ENCODE measurements at places on chromosomes 11 and 22.

GRCh38 chr11:44687388-44687787 lies 39.4 kb upstream of the TSPAN18 start:
- DNase-seq, result no peak

- DNase-seq, result no peak
Measured at GRCh38 chr11:115572551-115572950, 68.3 kb upstream of the CADM1 start.

DNA sequence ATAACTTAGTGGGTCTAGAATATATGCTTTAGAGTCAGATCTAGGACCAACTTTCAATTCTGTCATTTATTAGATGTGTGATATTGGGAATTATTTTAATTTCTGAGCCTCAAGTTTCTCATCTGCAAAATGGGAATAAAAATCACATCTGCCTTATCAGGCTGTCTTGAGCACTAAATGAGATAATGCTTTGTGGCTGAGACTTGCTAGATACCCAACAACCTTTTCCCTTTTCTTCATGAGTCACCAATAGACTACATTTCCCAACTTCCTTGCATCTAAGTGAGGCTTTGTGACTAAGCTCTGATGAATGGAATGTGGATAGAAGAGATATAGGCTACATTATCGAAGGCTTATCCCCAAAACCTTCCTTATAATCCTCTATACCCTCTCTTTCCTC lies 220.7 kb upstream of the SESN3 start:
- no peak for DNase-seq

GRCh38 chr11:67076202-67076601 lies 19.6 kb downstream of the RHOD start:
- no peak for DNase-seq

DNA sequence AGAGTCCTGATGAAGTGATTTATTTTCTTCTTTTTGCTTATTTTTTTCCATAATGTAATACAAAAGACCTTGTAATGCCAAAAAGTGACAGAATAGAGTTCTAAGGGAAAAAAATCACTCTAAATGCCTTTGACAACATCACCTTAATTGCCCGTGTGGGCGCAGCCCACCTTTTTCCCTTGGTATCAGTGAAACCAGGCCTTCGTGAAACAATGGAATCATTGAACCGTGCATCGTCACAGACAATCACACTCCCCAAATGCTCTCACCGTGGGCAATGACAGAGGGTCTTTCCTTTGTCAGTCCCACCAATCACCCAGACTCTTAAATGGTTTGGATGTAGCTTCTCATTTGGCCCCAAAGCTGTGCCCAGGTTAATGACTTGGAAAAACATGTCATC lies 9.6 kb upstream of the SLC6A5 start:
- DNase-seq, result no peak

GRCh38 chr22:47997052-47997590 lies 1234.7 kb downstream of the TBC1D22A start:
- DNase-seq, result no peak

GRCh38 chr11:66919923-66920322 lies 38.3 kb downstream of the PC start:
- DNase-seq, result no peak

- no peak for DNase-seq
Measured at GRCh38 chr11:44574610-44575287, 9.3 kb downstream of the CD82 start.

DNA sequence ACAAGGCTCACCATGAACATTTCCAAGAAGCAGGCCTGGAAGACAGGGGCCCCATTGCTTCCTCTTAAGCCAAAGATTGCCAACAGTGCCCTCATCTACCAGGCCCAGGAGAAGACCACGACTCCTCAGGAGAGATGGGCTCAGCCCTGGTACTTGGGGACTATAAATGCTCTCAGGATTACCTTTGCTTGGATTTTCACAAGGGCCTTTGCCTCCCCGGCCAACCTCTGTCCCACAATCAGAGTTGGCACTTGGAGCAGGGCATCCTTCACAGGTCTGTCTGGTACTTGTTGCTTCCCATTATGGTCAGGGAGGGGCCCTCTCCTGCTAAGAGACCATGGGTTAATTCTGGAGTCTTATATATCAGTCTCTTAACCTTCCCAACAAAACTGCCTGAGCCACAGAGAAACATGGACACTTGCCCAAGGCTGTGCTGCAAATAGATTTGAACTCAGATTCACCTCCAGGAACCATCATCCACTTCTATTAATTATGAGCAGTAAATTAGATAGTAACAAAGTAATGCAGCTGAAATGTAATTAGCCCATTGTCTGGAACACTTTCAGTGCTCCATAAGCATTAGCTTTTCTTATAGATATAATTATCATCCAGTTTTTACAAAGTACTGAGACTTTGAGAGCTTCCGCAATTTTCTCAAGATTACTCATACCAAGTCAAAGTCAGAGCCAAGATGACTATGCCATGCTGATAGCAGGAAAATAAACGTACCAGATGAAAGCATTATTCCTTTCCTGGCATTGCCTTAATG lies 33.5 kb downstream of the POU2AF3 start:
- no peak for DNase-seq

- DNase-seq, result no peak
Measured at GRCh38 chr11:92845390-92845789, 124.1 kb upstream of the MTNR1B start.

DNA sequence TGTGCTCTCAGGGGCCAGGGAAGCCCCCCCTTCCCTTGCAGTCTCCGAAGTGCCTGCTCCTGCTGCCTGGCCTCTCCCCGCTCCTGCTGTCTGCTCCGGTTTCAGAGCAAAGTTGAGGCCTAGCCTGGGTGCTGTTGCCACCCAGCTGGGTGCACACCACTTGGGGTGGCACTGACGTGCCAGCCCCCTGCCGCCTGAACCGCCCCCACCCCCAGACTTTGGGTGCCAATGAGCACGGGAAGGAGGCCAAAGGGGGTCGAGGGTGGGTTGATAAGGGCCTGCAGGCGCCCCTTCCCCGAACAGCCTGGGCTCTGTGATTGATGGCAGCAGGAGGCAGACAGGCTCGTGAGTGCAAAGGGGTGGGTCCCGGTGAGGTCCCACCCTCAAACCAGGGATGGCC lies 48.2 kb downstream of the EMSY start:
- no peak for DNase-seq

- DNase-seq, result no peak
Measured at GRCh38 chr11:28760676-28761390, 652.6 kb downstream of the METTL15 start.

GRCh38 chr11:70383664-70384565 lies 14.4 kb upstream of the CTTN start:
- DNase-seq, result no peak

- no peak for DNase-seq
Measured at GRCh38 chr11:114309517-114309916, 13.3 kb downstream of the NNMT start.

GRCh38 chr22:30198152-30198825 lies 48.3 kb downstream of the LIF start:
- DNase-seq, result no peak

- no peak for DNase-seq
Measured at GRCh38 chr11:118164885-118165284, 11.6 kb downstream of the SCN2B start.

DNA sequence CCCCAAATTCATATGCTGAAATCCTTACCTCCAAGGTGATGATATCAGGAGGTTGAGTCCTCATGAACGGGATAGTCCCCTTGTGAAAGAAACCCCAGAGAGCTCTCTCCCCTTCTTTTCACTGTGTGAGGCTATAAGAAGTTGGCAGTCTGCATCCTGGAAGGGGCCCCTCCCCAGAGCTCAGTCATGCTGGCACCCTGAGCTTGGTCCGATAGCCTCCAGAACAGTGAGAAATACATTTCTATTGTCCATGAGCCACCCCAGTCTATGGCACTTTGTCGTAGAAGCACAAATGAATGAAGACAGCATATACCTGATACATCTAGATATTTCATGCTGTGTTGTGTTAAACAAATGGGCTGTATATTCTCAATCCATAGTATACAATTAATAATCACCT lies 81.1 kb upstream of the CRTAM start:
- no peak for DNase-seq

DNA sequence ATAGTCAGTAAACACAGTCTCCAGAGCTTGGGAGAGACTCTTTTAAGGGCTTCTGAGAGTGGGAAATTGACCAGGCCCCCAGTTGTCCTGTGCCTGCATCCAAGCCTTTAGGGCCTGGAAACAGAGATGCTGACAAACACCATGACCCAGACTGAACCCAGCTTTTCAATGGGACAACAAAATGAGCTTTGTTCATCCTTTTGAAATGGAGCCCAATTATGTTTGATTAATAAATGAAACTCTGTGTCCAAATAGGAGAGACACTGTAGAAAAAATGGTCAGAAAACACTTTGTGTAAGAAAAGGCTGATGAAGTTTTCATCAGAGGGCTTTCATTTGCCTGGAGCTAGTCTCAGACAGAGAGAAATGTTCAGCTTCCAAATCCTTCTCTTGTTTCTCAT lies 146.0 kb downstream of the RRAS2 start:
- DNase-seq, result no peak

GRCh38 chr11:69449320-69450063 lies 32.0 kb upstream of the LINC01488 start:
- no peak for DNase-seq

DNA sequence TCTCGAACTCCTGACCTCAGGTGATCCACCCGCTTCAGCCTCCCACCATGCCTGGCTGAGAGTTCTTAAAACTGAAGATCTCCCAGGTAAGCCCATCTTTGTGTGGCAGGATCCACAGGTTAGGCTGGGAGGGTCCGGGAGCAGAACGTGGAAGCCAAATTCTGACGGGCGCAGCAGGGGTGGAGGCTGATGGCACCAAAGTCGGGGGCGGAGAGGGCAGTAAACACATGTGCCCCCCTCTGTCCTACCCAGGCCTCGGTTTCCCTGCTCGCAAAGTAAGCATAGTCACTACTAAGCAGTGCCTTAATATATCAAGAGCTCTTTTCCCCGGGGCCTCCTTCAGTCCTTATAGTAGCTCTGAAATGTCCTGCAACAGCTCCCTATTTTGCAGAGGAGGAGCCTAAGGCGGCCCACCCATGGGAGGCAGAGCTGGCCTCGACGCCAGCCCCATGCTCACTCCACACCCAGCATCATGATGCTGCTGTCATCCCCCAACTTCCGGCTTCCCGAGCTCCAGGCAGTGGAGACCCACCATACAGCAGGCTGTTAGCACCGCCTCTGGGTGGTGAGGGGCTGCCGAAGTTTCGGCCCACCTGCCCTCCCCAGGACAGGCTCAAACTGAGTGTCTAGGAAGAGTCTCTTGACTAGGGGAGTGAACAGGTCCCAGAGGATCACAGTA lies 230.0 kb downstream of the CTTN start:
- no peak for DNase-seq

- peak; percentile 63 for DNase-seq
Measured at GRCh38 chr22:31055635-31056159, 25.4 kb upstream of the SMTN start.

- no peak for DNase-seq
Measured at GRCh38 chr11:114197799-114198500, 98.2 kb upstream of the NNMT start.

DNA sequence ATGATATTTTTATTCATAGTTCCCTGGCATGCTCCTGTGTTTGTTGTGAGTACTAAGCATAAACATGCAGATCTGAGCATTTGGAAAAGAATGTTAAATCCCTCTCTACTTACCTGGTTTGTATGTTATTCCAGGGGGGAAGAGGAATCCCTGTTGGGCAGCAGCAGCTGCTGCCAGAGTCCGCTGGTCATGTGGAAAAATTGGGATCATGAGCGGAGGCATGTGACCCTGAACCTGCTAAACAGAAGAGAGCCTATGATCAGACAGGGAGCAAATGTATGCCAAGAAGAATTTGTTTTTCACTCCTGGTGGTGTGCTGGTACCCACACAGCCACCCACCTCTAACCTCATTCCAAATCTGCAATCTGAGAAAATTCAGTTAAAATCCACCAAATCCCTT lies 244.7 kb downstream of the SOX6 start:
- DNase-seq, result no peak

- DNase-seq, result no peak
Measured at GRCh38 chr11:36012979-36013378, 69.1 kb downstream of the LDLRAD3 start.

- DNase-seq, result no peak
Measured at GRCh38 chr11:20278727-20279126, 84.8 kb upstream of the HTATIP2 start.

DNA sequence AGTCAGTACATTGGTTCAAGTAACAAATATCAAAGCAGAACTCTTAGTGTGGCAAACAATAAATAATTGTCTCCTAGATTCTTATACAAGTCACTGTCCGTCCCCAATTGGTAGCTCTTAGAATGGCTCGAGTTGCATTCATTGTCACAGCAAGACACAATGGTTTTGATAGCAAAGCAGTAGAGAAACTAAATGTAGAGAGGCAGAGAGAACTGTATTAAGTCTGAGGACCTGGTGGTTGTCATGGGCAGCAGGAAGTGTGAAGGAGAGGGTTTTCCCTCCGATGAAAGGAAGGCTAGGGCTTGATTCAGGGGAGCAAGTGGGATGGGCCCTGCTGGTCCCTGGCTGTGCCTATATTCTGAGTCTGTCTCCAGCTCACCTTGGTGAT lies 36.6 kb downstream of the RCOR2 start:
- DNase-seq, result no peak

DNA sequence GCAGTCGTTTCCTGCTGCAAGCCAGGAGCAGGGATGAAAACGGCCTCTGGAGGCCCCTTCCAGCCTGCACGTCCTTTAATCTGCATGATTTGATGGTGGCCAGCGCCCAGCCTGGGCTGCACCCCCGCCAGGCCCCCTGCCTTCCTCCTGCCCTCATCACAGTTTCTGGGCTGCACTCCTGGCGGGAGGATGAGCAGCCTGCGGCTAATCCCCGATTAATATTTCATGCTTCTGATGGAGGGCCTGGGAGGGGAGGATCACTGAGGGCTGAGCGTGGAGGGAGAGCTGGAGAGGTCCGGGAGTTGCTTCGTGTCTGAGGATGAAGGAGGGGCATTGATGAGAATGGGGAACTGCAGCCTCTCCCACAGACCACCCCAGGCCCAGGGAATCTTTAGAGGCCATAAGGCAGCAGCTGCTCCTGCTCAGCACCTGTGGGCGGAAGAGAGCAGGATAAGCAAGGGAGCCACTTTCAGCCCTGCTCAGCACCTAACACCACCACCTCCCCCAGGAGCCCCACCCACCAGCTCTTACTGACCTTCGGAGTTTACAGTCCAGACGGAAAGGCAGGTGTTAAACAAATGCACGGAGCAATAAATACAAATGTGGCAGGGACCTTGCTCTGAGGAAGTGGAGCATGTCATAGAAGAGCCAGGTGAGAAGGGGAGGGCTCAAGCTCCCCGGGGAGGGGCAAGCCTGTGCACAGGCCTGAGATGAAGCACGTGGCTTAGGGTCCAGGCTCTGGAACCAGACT lies 135.0 kb upstream of the NECTIN1 start:
- DNase-seq, result no peak

DNA sequence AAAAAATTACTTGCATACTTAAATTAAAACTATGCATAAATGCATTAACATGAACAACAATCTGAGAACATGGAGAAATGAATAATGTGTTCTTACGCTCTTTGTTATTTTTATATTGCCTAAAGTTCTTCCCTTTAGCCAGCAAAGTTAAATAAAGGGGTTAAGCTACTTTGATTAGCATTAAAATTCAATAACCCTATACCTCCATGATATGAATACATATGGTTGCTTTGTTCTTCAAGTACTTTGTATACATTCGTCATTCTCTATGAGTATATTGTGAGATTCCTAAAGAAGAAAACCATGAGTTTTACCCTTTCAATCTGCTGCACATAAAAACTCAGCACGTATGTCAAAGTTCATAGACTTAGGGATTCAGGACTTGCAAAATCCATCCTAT lies 578.3 kb downstream of the DLG2 start:
- DNase-seq, result no peak

- no peak for DNase-seq
Measured at GRCh38 chr22:32661296-32661695, 140.2 kb upstream of the TIMP3 start.

- peak; percentile 14 for DNase-seq
Measured at GRCh38 chr22:17334059-17334458, 35.2 kb upstream of the CECR2 start.
